ENCODE measurements at places on chromosomes 1 and 21.
A peak's percentile ranks its signal among the peaks of the same experiment; 100 is the strongest.

DNA sequence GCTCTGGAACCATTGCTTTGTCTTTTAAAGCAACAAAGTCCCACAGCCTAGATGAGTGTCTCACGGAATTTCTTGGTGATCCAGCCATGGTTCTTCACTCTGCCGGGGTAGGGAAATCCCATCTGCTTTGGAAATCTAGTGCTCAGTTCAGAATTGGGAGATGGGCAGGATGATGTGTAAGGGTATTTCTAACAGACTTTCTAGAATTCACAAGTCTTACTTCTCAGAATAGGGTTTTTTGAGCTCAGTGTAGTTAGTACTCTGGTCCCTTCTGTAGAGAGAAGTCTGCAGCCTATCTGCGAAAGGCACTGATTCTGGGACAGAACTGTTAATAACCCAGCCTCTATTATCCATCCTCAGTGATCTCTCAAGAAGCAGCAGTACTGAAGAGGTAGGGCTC lies 25.3 kb downstream of the GABPA start:
- no peak for DNase-seq

DNA sequence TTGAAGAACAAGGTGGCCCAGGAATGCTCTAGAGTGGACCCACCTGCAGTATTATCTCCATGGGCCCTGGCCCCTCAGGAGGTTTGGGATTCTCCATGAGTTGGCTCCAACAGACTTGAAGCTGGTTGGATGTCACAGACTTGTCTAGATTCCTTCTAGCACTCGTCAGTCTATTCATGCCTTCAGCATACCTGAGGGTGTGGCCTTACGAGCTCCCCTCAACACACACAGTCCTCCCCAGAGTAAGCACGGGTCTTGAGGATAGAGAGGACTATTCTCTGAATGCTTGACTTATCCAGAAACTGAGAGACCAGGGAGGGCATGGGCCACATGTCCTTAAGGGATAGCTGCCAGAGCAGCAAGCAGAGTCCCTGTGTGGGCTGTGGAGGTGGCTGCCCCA lies 45.9 kb upstream of the COL6A1 start:
- DNase-seq: no peak

DNA sequence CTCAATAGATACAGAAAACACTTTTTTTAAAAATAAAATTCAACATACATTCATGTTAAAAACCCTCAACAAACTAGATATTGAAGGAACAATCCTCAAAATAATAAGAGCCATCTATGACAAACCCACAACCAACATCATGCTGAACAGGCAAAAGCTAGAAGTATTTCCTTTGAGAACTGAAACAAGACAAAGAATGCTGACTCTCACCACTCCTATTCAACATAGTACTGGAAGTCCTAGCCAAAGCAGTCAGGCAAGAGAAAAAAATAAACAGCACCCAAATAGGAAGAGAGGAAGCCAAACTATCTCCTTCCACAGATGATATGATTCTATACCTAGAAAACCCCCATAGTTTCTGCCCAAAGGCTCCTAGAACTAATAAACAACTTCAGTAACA lies 46.2 kb upstream of the IVNS1ABP start:
- no peak for DNase-seq

- no peak for DNase-seq
Measured at GRCh38 chr21:25863747-25864146, 129.0 kb downstream of the GABPA start.

DNA sequence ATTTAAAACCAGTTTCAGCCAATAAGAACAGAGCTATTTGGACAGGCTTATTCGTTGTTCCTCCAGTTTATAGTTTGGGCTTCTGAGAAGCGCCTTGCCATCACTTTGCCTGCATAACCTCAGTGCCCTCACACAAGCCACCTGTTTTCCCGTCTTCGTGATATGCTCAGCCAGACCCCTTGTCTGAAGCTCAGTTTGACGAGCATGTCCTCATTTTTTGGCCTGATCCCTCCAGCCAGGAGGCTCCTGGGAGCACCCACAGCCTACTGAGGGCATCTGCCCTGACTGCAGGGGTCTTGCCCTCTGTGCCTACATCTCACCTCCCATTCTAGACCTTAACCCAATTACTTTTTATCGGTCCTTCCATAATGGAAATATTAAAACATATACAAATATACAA lies 95.3 kb downstream of the ADARB1 start:
- DNase-seq: no peak

DNA sequence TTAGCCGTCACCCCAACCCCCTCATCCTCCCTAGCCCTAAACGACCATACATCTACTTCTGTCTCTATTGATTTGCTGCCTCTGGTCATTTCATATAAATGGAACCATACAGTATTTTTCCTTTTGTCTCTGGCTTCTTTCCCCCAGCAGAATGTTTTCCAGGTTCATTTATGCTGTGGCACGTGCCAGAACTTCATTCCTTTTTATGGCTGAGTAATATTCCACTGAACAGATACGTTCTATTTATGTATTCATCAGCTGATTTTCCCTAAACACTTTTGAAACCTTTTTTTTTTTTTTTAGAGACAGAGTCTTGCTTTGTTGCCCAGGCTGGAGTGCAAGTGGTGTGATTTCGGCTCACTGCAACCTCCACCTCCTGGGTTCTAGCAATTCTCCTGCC lies 181.1 kb downstream of the CAMTA1 start:
- DNase-seq: no peak

- DNase-seq: peak; percentile 93
Measured at GRCh38 chr1:182616130-182617013, 12.2 kb upstream of the RGS16 start.

DNA sequence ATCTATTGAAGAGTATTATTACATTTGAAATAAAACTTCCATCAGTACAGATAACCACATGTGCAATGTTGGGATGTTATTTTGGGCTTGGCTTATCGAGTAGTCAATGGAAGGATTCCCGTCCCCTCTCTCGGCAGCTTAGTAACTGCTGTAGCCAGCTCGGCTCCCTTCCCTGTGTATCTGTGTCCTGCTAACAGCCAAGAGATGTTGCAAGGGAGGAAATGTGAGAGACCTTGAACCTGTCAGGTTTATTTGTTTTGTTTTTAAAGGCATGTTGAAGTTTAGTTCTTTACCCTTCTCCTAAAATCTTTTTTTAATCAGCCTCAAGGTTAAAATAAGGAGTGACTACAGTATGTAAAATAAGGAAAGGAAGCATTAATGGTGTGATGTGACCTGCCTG lies 13.6 kb upstream of the TARS2 start:
- DNase-seq: no peak

DNA sequence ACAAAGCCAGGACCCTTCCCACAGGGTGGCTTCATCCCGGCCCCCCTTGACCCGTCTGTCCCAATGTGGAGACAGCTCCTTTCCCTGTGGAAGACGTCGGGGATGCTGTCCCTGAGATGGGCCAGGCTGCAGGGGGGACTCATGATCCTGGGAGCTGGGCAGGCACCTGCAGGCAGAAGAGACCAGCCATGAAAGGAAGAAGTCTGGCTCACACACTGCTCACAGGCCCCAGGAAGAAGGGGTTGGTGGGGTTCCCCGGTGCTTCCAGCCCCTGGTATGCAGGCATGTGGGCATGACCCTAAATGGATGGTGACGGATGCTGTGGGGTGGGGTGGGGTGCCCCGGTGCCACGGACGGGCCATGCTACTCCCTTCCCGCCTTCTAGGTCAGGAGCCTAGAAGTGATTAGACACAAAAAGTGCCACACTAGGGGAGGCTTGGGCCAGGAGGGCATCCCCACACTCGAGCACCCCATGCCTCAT lies 8.3 kb downstream of the ACTRT2 start:
- DNase-seq: no peak

DNA sequence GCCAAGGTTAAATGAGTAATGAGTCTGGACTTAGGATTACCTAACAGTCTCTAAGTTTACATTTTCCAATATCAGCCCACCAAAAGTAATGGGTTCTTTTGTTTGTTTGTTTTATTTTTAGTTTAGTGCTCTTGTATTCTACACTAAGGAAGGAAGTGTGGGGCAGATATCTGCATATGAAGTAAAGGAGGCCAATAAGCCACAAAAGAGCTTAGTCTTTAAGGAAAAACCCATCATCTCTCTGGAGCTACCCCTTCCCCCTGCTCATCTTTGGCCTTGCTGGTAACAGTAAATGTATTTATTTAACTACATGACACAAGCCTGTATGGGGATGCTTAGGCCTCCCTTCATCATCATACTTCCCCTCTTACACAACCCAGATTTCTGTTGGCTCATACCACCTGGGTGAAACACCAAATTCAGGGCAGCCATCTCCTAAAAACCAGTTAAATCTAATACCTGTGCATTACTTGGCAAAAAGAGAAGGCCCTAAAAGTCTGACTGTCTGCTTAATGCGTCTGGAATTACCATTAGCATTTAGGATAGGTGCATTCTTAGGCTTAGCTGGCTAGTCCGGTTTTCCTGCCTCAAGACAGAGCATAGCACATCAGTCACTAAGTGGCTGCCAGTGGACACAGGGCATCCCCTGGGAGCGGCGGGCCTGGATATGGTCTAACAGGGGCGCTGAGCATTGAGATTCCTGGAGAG lies 96.8 kb upstream of the ADGRL2 start:
- no peak for DNase-seq

DNA sequence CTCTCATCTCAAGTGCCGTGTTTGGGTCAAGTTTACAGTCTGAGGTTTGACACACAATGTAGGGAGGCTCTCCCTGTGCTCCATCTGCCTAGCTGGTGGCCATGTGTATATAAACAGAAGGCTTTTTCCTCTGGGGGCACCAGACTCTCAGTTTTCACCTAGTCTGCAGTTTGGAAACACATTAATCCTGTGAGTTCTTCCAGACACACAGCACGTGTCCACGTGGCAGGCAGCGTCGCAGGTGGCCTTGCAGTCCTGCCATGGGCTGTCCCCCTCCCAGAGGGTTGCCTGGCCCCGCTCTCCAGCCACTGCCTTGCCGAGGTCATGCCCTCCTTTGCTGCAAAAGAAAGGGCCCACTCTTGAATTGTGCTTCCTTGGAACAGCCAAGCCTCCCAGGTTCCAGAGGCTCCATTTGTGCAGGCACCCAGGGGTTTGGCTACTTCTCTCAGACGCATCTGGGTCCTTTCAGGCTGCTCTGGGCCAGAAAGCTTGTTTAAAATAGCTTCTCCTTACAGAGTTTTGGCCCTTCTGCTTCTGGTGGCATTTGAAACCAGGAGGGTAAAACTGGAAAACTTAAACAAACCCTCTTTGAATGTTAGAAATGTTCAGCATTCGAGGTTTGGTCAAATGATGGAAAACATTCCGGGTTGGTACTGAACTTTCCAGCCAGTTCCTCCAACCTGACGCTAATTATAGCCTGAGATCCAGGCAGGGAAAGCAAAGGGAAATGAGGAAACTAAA lies 4.4 kb upstream of the RUNX1 start:
- DNase-seq: no peak

DNA sequence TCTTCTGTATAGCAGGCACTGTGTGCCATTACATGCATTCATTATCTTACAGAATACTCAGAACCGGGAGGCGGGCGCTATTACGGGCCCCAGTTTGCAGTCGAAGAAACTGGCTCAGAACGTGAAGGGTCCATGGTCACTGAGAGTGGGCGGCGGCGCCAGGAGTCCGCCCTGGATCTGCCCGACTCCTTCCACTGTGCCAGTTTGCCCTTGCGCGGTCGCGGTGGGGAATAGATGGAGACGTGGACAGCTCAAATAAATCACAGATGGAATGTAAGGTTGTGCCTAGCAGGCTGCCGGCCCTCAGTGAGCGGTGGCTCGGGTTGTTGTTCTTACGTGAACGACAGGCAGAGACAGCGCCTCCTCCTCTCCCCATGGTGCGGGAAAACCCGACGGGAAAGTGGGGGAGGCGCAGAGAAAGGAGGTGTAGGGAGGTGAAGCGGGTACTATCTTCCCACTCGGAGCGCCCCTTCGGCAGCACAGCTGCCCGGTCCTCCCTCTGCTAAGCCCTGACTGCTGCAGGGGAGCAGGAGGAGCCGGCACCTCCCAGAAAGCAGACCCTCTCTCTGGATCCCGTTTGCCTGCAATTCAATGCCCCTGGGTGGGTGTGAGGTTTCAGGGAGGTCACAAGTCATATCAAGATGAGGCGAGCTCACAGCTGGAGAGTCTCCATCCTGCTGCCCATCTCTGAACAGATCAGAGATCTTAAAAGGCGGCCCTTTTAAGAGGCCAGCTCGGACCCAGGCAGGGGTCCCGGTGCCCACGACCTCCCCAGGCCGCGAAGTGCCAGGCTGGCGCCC lies 1.1 kb downstream of the COL9A2 start:
- peak; percentile 37 for DNase-seq

DNA sequence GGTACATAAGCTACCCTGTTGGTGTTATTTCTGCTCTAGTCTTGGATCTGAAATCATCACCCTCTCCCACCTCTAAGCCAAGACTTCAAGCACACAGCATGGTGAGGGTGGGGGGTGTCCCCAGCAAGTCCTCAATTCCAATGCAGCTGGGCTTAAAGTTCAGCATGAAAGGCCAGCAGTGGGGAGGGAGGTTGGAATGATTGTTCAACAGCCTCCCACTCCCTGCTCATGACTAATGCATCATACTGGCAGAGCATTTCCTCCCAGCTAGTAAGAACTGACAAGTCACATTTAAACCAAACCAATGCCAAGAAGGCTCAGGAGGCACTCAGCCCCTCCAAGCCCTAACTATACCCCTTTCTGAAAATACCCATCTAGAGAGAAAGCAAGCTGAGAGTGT lies 50.1 kb downstream of the TIAM1 start:
- DNase-seq: no peak

DNA sequence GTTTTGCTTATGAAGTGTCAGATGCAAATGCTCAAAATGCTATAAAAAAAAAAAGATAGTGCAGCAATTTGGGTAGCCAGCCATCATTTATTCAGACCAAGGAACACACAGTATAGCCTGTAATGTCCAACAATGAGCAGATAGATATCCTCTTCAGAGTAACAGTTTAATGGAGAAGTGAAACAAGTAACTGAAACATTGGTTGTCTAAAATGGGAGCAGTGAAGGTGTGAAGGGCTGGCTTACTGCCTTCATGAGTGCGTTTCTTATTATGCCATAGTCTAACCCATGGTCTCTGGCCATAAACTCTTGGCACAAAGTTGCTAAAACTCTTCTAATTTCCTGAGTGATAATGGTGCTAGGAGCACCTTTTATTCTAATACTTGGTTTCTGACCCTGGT lies 11.4 kb downstream of the RGS5 start:
- DNase-seq: no peak

DNA sequence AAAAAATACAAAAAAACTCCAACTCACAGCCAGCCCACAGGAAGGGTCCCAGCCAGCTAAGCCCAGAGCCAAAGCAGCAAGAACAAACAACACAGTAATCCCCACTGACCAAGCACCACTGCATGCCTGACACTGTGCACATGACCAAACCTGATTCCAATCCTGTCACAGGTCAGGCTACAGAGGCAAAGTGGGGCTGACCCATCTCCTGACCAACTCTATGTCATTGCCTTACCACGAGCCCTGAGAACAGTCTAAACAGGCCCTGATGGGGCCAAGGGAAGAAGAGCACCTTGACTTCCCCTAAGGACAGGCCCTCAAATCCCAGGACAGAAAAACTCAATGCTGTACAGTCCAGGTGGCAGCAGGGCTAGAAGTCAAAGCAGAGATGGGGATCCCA lies 2.4 kb downstream of the LSS start:
- DNase-seq: no peak
